ENCODE measurements at places on chromosomes 2 and 18.

GRCh38 chr2:236078297-236079255 lies 89.6 kb downstream of the GBX2 start:
- DNase-seq: no peak

GRCh38 chr2:17593841-17594491 lies 53.5 kb downstream of the VSNL1 start:
- DNase-seq: no peak

- DNase-seq: no peak
Observed at GRCh38 chr2:187577310-187577709, 23.1 kb upstream of the TFPI start.

DNA sequence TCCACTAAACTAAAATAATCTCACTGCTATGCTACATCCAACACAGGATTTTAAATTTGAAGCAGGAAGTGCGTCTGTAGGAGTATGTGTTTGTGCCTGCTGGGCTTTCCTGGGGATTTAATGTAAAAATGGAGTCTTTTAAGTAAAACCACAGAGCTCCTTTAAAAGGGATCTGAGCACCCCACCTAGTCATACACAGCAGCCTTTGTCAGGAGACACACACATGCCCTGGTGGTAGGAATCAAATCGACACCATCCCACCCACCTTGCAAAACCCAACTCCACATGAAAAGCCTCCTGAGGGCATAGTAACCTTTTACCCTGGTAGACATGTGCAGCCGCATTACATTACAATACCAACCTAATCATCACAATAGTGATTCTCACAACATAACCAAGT lies 29.1 kb downstream of the UXS1 start:
- DNase-seq: peak; percentile 37

DNA sequence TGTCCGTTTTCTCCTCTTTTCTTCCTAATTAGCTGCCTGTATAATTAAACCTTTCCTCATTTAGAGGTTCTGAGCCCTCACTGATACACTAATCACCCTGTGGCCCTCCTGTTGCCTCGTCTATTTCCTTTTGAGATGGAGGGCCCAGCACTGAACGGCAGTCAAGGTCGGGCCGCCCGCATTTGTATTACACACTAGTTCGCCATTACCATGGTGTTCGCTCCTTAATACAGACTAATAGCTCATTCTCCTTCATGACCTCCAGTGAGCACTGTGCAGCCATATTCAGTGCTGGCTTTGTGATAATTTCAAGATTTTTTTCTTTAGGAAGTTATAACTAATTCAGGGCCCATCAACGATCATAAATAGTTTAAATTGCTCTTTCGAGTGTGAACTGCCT lies 64.1 kb downstream of the SLC4A3 start:
- no peak for DNase-seq

- DNase-seq: no peak
Observed at GRCh38 chr2:14189929-14190328, 442.6 kb upstream of the LRATD1 start.

- DNase-seq: peak; percentile 71
Observed at GRCh38 chr2:237581751-237582746, 8.5 kb downstream of the RAB17 start.

- DNase-seq: peak; percentile 29
Observed at GRCh38 chr2:60735496-60736250, 20.4 kb upstream of the PAPOLG start.

DNA sequence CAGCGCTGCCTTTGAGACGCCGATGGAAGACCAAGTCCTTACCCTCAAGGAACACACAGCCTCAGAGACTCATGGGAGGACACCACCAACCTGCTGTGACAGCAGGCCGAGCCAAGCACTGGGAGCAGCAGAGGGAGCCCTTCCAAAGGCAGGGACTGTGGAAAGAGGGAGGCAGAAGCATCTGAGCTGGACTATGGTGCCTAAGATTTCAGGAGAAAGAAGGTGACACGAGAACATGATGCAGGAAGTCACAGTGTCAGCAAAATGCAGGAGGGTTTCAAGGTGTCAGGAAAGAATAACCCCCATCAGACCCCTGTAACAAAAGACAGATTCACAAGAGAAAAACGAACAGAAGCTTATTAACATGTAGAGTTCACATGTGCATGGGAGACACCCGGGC lies 24.2 kb upstream of the COX7A2L start:
- DNase-seq: no peak

DNA sequence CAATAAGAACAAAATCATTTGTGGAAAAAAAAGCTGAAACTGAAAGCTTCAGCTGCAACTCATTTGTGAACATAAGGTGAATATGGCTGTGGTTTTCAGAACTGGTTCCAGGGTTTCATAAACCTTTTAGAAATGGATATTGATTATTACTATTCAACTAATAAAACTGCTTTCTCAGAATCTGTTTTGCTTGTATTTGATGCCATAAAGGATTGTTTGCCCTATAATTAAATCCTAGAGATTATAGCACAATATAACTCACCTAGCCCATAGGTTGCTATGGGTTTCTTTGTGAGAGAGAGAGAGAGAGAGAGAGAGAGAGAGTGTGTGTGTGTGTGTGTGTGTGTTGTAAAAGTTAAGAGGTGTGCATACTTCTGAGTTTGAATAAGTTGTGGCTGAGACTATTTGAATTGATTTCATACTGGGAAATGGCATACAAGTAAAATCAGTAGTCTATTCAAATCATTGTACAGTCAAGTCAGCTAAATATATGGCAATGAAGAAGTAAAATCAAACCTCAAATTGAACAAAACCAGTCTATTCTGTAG lies 339.2 kb downstream of the ARHGAP15 start:
- DNase-seq: no peak

DNA sequence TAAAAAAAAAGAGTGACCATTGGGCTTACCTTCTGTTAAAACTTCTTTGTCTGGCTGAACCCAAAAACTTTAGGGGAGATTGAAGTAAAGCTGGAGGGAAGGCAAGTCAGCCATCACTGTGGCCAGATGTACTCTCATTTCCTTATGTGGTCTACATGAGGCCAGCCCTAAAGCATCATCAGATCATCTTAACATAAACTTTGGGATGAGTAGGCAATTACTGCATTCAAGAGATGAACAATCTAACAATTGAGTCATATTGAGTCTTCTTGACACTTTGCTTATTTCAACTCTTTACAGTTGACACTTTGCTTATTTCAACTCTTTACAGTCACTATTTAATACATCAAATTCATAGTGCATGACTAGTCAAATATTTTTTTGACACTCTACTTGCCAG lies 155.6 kb downstream of the QPCT start:
- no peak for DNase-seq
